ENCODE measurements at places on chromosomes 4 and X.

DNA sequence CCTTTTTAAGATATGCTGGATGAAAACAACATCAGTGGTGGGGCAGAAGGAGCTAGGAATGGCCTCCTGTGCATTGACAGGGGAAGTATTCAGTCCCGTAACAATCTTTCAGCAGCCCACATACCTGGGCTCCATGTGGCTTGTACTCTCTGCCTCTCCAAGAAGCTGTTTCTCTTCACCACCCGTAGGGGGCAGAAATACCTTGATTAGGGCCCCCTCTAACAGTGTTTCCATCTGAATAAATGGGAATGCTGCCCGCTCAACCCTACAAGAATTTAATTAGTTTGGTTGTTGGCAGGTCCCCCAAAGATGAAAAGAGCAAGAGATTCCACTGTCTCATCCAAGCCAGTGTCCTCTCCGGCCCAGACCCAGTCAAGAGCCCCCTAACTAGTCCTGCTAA, 155.2 kb downstream of the SMIM20 start:
- no peak overlapping the region for H3K27ac ChIP-seq
- no peaks in the 10 kb centered on the region for H3K27me3 ChIP-seq
- no peak overlapping the region for H3K4me3 ChIP-seq
- peaks cover 3% of the 10 kb centered on the region for H3K4me1 ChIP-seq

DNA sequence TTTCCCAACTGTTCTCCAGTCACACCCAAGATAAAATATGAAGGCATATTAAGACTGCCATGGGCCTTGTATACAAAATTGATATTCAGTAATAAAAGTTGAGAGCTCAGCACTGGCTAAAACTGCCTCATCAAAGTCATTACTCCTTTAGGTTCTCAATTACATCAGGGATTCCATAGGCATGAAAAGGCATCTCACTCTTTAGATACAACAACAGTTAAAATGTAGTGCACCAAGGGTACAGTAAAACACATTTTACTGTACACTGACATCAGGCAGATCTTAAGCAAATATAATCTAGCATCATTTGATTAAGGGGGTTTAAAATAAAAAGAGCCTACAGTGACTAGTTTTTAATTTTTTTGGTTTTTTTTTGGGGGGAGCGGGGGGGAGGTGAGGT, 107.7 kb downstream of the PPP3CA start:
- no peak overlapping the region for H3K4me3 ChIP-seq
- H3K4me1 ChIP-seq, result peaks cover 41% of the 10 kb centered on the region
- H3K27me3 ChIP-seq, result no peaks in the 10 kb centered on the region

GRCh38 chrX:87900320-87900908, 382.8 kb downstream of the KLHL4 start:
- no peaks in the 10 kb centered on the region for H3K27me3 ChIP-seq
- no peaks in the 10 kb centered on the region for H3K36me3 ChIP-seq
- no peak overlapping the region for H3K27ac ChIP-seq
- H3K4me3 ChIP-seq, result no peak overlapping the region
- no peaks in the 10 kb centered on the region for H3K4me1 ChIP-seq

DNA sequence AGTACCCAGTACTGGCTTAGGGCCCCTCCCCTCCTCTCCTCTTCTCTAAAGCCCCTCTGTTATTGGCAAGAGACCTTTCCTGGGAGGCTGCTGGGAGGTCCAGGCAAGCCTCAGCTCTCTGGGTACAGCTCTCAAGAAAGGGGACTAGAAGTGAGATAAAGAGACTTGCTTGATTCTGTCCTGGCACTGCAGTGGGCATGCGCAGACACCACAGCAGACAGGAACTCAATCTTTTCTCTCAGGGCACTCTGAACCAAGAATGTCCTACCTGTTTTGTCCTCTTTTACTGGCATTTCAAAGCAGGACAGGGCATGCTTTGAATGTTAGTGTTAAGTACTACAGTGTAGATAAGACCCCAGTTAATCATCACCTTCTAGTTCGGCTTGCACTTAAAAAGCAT, 74.9 kb downstream of the NYX start:
- no peaks in the 10 kb centered on the region for H3K27me3 ChIP-seq
- H3K4me1 ChIP-seq, result no peaks in the 10 kb centered on the region
- peaks cover 3% of the 10 kb centered on the region for H3K36me3 ChIP-seq
- DNase-seq, result no peak
- no peak overlapping the region for H3K27ac ChIP-seq

- peak overlapping the region; percentile 82 for H3K27ac ChIP-seq
- H3K4me3 ChIP-seq, result peak overlapping the region; percentile 70
- H3K36me3 ChIP-seq, result peaks cover 2% of the 10 kb centered on the region
- DNase-seq, result no peak
Measured at GRCh38 chr4:121824171-121824527, 466 bp upstream of the CCNA2 start.

DNA sequence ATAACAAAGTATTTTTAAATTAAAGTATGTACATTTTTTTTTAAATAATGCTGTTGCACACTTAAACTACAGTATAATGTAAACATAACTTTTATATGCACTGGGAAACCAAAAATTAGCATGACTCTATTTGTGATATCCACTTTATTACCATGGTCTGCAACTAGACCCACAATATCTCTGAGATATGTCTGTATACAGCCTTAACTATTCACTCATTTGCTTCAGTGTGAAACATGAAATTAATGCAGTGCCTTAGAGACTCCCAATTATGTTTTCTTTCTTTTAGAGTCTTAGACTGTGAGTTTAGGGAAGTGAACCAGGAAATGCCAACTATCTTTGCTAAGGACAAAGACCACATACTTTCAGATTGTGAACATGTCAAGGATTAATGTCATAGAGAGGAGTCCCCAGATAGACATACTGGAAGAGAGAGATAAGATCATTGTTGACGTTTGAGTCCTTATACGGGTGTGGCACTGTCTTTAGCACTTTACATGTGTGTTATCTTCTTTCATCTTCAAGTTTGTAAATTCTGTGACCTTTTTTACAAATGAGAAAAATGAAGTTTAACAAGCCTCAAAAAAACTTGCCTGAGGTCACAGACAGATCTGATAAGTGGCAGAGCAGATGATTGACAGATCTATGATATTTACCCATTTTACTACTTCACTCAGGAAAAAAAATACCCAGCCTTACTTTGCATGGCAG, 23.2 kb downstream of the CXorf58 start:
- H3K4me3 ChIP-seq, result no peak overlapping the region
- H3K27me3 ChIP-seq, result no peaks in the 10 kb centered on the region
- H3K27ac ChIP-seq, result no peak overlapping the region
- H3K4me1 ChIP-seq, result no peaks in the 10 kb centered on the region
- no peak for DNase-seq
- H3K36me3 ChIP-seq, result no peaks in the 10 kb centered on the region
